ENCODE measurements at places on chromosomes 2 and 18.

GRCh38 chr2:132383956-132384355 lies 32.6 kb upstream of the GPR39 start:
- DNase-seq: no peak

GRCh38 chr18:41022484-41022883 lies 932.5 kb upstream of the PIK3C3 start:
- DNase-seq: no peak

DNA sequence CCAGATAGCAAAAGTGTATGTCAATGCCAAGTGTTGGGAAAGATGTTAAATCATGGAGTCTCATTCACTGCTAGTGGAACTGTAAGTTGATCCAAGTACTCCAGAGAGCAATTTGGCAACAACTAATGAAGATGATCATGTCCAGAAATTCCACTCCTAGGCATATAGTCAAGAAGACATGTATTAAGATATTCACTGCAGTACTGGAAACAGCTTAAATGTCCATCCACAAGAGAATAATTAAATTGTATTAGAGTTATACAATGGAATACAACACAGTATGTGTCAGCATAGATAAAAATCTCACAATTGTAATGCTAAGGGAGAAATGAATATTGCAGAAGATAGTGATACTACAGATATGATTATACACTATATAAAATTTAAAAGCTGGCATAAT lies 15.2 kb upstream of the LBH start:
- DNase-seq: no peak

DNA sequence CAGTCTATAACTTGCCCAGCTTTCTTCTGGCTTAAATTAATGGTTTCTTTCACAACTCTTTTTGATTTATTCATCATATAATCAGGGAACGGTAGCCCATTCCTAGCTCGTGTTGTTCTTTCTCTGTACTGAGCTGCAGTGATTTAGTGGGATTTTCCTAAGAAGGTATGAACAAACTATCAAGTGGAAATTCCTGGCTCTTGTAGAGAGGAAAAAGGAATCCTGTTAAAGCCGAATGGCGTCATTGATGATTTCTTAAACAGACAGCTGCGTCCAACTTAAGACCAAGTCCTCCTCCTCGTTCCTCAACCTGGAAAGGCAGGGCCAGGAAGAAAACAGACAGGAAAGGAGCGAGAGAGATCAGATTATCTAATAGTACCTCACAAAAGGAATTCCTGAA lies 69.2 kb upstream of the CABLES1 start:
- DNase-seq: no peak

- DNase-seq: no peak
Measured at GRCh38 chr2:8432706-8433336, 249.0 kb upstream of the ID2 start.

GRCh38 chr2:188024811-188025210 lies 266.9 kb upstream of the GULP1 start:
- no peak for DNase-seq

DNA sequence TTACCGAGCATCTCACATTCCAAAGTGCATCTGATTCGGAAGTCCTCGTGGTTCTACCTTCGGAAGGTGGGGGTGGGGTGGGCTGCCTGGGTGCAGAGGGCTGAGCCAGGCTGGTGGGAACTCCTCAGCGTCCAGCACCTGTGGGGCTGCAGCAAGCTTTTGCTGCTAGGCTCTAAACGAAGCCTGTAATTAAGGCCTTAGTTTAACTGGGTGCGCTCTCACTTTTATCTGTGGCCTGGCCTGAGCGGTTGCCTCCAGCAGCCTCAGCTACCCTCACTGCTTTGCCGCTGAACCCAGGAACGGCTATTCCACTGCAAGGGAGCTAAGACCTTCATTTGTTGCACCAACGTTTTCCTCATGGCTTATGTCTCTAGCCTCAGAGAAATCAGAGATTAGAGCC lies 48.4 kb downstream of the TMEM17 start:
- DNase-seq: no peak

DNA sequence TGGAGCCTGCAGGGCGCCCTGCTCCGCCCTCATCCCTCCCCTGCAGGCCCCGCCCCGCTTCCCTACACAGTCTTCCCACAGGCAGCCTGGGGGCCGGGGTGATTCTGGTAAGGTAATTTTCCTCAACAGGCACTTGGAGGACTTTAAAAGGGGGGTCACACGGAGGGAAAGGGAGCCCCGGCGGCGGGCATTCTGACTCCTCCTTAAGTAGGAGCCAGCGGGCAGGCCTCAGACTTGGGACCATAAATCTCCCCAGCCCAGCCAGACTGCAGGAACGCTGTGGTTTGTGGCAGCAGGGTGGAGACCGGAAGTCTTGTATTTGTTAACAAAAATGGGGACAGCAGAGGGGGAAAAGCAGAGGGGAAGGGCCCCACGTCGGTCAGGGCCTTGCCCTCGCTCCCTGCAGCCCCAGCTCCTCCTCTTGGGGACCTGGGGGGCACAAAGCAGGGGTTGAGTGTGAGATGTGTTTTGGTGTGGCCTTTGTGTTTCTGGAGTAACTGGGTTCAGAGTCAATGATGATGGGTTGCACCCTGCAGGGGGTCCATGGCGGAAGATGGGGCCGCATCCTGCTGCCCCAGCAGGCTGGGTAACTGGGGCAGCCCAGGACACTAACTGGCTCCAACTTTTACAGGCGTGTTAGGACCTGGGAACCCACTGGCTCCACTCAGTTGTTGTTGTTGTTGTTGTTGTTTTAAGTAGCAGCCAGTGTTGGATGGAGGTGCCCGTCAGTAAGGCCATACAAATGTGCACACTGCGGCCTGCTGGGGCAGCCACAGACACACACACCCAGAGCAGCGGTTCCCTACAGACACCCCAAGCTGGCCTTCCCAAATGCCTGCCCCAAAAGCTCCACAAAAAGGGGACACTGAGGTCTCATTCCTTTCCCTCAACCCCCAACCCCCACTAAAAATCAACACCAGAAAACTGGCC lies 27.7 kb downstream of the SMAD7 start:
- no peak for DNase-seq

DNA sequence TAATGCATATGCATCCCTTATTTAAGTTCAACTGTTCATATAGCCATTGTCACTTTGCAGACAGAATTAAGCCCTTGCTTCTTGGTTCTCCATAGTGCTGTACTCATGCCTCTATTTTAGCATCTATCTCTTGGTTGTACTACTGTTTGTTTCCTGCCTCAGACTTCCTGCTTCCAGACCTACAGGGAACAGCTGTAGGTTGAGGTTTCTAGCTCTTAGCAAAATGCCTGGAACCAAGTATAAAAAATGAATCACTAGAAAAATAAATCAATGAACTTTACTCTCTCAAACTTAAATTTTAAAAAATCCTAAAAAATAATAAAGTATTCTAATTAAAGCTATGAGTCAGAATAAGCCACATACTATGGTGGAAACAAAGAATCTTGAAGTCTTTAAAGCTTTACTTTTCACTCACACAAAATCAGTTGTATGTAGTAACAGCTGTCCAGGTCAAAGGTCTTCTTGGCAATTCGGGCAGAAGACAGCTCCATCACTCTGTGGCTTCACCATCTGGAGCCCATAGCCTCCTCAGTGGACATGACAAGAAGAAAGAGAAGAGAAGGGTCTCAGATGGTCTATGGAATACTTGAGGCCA lies 1228.1 kb upstream of the GYPC start:
- DNase-seq: no peak

- DNase-seq: no peak
Measured at GRCh38 chr18:3541549-3542386, 91.8 kb downstream of the TGIF1 start.

DNA sequence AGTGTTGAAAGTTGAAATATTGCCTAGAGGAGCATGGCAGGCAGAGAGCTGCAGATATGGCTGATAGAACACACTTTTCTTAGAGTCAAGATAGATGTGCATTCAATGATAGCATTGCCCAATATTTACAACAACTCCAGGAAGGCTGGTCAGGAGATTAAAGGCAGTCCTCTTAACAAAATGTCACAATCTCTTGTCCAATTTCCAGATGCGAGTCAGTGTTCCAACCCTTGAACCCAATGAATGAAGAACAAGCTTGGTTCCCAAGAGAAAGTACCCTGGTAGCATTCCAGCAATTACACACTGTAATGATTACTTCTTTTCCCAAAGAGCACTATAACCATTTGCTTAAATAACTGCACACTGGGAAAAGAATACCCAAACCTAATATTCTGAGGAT lies 839.4 kb upstream of the VRK2 start:
- DNase-seq: no peak

GRCh38 chr2:98181346-98181745 lies 94.4 kb downstream of the VWA3B start:
- no peak for DNase-seq

DNA sequence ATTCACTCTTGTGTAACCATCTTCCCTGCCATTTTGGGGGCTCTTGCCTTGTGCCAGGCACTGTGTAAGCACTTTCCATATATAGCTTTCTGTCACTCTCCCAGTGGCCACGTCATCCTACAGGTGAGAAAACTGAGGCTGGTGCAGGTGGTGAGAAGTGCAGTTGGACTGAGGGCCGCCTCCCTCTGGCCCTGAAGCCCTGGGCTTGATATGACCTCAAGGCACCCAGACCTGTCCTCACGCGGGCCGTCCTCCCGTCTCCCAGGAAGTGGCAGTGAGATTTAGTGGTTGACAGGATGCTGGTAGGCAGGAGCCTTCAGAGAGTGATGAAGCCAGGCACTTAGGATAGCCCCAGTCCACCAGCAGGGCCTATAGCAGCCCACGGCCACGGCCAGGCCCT lies 30.5 kb downstream of the MAL start:
- DNase-seq: no peak

- DNase-seq: peak; percentile 69
Measured at GRCh38 chr2:177147093-177147694, 65.4 kb upstream of the HNRNPA3 start.

- DNase-seq: no peak
Measured at GRCh38 chr2:219664944-219665343, 37.5 kb downstream of the SLC4A3 start.

GRCh38 chr2:57842531-57842930 lies 204.1 kb upstream of the VRK2 start:
- no peak for DNase-seq

GRCh38 chr2:61114147-61114546 lies 47.8 kb upstream of the C2orf74 start:
- no peak for DNase-seq

DNA sequence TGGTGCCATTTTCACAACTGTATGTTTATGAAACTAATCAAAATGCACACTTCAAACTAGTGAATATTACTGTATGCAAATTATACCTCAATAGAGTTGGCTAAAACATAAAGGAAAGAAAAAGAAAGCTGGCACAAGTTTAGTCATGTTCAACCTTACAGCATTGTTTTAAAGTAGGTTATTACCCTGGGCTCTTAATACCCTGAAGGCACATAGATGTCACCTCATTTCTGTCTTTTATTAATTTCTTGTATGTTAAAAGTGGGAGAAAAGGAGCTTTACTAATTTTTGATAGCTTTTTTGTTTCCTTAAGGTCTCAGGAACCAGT lies 32.7 kb downstream of the TMEM131 start:
- no peak for DNase-seq

- DNase-seq: no peak
Measured at GRCh38 chr2:11068079-11068741, 87.1 kb upstream of the SLC66A3 start.

DNA sequence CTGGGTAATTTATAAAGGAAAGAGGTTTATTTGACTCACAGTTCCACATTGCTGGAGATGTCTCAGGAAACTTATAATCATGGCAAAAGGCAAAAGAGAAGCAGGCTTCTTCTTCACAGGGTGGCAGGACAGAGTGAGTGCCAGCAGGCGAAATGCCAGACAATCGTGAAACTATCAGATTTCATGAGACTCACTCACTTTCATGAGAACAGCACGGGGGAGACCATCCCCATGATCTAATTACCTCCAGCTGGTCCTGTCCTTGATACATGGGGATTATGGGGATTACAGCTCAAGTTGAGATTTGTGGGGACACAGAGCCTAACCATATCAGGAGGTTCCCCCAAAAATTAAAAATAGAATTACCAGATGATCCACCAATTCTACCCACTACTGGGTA lies 675.5 kb upstream of the SLC8A1 start:
- DNase-seq: no peak

DNA sequence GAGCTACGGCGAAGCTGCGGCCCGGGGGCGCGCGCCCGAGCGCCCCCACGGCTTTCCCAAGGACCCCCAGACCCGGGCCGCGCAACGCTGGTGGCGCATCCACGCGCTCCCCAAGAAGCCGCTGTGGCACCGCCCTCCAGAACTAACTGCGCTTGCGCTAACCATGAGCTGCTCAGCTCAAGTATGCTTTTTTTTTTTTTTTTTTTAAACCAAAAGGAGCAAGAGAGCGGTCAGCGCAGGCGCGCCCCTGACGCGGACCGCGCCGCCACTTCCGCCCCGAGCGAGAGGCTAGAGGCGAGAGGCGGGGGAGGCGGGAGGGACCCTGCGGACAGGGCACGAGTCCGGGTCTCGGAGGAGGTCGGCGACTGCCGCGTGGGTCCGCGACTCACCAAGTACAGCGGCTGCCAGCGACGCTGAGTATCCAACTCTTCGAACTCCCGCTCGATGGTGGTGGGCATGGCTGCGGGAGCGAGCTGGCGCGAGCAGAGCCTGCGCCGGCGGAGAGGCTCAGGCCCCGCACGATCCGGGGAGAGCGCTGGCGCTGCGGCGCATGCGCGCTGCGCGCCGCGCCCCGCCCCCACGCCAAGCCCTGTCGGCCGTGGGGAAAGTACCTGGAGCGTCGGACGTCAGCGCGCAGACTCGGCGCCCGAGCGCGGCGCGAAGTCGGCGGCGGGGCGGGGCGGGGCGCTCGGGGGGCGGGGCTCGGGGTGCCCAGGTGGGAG lies at the start of gene PTPN2:
PTPN2 (minus strand) TSS at position 554 of the 722 bp plus-strand sequence; CDS start at position 458, 96 bp downstream.
- peak; percentile 91 for DNase-seq

- DNase-seq: no peak
Measured at GRCh38 chr2:231483398-231484329, 19.4 kb upstream of the NCL start.

GRCh38 chr18:36672437-36673344 lies 156.1 kb downstream of the TPGS2 start:
- DNase-seq: peak; percentile 31

GRCh38 chr2:126038861-126039260 lies 617.1 kb upstream of the GYPC start:
- DNase-seq: no peak

GRCh38 chr18:58135183-58135641 lies 91.2 kb downstream of the NEDD4L start:
- no peak for DNase-seq

DNA sequence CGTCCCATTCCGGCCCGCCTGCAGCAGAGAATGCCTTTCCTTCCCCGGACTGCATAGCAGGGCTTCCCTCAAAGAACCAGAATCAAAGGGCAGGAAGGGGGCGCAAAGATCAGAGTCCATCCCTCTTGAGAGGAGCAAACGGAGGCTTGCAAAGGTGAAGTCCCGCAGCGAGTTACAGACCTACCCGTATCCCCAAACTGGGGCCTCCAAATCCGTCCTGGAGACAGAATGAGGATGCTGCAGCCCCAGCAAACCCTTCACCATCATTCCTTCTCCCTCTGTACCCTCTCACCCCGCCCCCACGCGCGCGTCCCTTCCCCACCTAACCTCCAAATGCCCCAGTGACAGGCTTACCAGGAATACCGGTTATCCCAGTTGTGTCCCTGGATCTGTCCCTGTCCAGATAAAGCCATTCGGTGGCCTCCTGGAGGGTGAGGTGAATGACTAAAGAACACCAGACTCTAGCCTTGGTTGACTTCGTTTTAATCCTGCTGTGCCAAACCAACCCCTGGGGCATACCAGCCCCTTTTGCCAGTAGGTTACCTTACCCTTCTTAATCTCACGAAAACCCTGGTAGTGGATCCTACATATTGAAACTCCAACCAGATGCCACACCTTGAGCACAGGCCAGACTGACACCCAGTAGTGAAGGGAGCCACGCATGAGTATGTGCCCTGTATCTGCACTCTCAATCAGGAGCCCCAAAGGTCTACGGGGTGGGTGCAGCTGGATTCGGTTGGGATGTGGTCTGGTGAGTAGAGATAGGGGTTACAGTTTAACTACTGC lies 961 bp upstream of the SLC40A1 start:
- DNase-seq: no peak

Measured in A549 (cell line).